NCI-H2029 (cell line): ENCODE measurements at places on chromosomes 13 and 19.

GRCh38 chr13:42215578-42216421 lies 56.2 kb upstream of the AKAP11 start:
- no peak for DNase-seq

DNA sequence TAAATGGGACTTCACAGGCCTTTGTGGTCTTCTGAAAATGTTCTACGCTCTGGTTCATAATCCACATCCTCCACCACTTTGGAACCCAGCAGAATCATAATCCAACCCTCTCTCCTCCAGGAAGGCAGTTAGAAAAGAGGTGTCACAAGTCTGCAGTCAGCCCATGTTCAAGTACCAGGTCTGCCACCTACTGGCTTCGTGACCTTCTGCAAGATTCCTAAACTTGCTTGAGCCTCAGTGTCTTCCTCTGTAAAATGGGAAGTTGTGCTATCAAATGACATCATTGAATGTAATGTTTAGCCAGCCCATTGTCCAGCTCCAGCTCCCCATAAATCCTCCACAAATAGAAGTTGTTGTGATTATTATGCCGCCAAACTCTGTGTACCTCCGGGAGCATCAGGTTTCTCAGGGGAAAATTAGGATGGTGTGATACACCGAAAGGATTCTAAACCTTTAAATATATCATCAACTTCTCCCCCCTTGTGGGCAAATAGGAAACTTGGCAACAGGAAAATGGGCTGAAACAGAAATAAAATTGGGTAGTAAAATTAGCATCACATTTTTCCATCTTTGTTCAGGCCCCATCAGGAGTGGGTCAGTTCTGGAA lies 109.7 kb downstream of the NUFIP1 start:
- no peak for DNase-seq

DNA sequence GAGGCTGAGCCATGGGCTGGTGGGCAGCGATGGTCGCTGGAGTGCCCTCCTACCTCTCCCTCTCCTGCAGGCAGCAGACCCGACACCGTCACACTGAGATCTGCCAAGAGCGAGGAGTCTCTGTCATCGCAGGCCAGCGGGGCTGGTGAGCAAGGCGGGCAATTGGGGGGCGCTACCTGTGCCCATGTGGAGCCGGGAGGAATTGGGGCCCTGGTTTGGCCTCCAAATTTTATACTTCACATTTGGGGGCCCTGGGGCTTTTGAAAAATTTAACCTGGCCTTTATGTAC lies 9.9 kb downstream of the ARHGAP33 start:
- no peak for DNase-seq

- no peak for DNase-seq
Observed at GRCh38 chr13:77930430-77930829, 11.8 kb upstream of the EDNRB start.

GRCh38 chr13:104327211-104327610 lies 1261.0 kb upstream of the SLC10A2 start:
- DNase-seq, result no peak

DNA sequence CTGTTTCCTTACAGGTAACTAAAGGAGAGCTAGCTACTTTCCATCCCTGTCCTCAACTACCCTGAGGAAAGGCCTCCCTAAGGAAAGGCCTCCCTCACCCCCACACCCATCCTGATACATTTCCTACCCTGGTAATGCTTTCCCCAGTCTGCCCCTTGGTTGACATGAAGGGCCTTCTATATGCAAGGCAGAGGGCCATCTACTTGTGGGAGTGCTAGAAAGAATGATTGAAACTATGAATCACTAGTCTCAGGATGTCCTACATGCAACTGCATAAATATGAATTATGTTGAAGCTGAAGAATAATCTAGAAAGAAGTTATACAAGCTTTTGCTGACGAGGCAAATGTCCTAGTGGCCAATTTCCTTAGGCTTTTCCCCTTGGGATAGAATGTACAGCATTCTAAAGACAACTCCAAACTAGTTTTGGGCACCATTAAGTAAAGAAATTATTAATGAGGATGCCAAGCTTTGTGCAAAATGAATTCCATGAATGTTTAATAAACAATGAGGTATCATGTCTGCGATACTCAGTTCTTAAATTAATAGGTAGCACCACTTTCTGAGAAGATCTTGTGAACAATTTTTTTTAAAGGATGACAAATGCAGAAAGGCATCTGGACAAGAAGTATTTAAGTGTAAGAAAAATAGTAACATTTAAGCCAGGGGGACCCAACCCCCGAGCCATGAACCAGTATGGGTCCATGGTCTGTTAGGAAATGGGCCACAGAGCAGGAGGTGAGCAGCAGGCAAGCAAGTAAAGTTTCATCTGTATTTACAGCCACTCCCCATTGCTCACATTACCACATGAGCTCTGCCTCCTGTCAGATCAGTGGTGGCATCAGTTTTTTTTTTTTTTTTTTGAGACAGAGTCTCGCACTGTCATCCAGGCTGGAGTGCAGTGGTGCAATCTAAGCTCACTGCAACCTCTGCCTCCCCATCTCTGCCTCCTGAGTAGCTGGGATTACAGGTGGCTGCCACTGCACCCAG lies 223.0 kb downstream of the LHFPL6 start:
- DNase-seq, result no peak

GRCh38 chr13:29543230-29544215 lies 52.0 kb downstream of the SLC7A1 start:
- no peak for DNase-seq

GRCh38 chr13:51674276-51674675 lies 90.0 kb downstream of the WDFY2 start:
- DNase-seq, result peak; percentile 64
